ENCODE measurements at places on chromosomes 13 and 19. TPM values are rescaled to one million over a fixed set of nuclear protein-coding genes. Genes with fewer than 3 reads are reported as not detected.

PTGIR gene
- total RNA-seq: not detected

CCDC70 gene
- not detected for total RNA-seq

ZNF442 gene
- 3.0 TPM for total RNA-seq

DNA sequence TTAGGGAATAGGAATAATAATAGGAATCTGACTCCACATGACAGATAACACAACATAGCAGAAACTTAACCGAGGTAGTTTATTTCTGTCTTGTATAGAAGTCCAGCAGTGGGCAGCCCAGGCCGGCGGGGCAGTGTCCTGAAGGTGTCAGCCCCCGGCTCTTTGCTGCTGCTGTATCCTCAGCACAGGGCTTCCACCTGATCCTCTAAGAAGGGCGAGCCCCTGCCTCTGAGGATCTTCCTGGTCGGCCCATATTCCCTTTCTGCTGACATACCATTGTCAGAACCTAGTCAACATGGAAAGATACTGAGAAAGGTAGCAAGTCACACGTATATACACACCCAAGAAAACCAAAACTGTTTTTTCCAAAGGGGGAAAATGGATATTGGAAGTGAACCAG, 56.2 kb upstream of the GPR183 start:
- no peak for DNase-seq

- no peak for DNase-seq
Measured at GRCh38 chr19:5948752-5949564, 29.0 kb downstream of the RANBP3 start.

DNA sequence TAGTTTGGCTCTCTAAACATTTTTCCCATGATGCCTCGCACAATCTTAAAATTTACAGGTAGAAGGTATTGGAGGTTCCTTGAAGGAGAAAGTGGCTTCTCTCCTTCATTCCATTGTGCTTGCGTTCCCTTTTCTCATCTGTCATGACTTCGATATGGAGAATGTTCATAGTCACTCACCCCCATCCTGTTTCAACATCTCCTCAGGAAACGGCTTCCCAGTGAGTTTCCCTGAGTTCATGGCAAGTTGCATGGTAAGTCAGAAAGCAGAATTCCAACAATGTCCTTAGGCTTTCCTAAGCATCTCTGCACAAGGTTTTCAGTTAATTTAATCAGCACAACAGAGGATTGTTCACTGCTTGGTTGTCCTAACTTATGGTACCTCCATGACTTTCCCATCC, 581.8 kb upstream of the SLITRK5 start:
- peak; percentile 72 for DNase-seq
